Naive B cell (primary cell): ENCODE measurements at places on chromosomes 2 and 18. TPM values are rescaled to one million over a fixed set of nuclear protein-coding genes. Genes with fewer than 3 reads are reported as not detected.

ANKRD30B gene
- 0.11 TPM for polyA plus RNA-seq

KLHL41 gene
- polyA plus RNA-seq, result not detected

DCDC2C gene
- polyA plus RNA-seq, result not detected

FAM228A gene
- polyA plus RNA-seq, result not detected

DNA sequence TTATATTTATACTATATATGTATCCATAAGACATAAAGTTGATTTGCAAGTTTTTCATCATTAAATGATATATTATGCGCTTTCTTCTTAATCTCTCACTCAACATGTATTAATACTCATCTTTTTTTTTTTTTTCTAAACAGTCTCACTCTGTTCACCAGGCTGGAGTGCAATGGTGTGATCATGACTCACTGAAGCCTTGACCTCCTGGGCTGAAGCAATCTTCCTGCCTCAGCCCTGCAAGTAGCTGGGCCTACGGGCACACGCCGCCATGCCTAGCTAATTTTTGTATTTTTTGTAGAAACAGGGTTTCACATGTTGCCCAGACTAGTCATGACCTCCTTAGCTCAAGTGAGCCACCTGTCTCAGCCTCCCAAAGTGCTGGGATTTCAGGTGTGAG lies 51.4 kb upstream of the MAP4K3 start:
- DNase-seq, result no peak

DNA sequence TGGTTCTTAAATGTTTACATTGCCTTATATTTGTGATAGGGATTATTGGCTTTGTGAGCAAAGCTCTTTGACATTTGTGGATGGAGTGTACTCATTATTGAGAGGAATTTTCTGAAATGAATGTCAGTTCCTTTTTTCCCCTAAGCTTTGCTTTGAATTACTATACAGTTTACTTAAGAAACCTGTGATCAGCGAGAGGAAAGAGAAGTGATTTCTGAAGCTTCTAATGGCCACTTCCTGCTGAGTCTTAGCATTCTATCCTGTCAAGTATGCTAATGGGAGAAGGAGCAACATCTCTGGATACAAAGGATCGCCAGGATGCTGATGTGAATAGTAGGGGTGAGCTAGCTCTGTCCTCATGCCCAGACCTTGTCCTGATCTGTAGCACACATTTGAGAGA lies 47.8 kb upstream of the MGAT5 start:
- DNase-seq, result peak; percentile 15
